ENCODE measurements at places on chromosomes 2 and 18.

DNA sequence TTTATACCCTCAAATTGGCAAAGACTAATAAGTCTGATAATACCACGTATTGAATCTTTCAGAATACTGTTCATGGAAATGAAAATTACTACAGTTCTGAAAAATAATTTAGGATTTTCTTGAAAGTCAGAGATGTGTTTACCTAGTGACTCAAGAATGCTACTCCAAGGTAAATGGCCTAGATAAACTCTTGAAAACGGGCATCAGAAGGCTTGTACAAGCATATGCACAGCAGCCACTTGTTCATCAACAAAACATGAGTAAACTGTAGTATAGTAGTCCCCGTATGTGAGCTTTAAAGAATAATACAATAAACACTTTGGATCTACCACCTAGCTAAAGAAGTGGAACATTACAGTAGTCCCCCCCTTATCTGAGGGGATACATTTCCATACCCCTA is 157.5 kb downstream of the THADA start:
- no peak for DNase-seq

- DNase-seq, result no peak
Observed at GRCh38 chr18:57397440-57398132, 37.6 kb upstream of the ONECUT2 start.

- peak; percentile 87 for DNase-seq
Observed at GRCh38 chr2:24083567-24084385, 858 bp downstream of the TP53I3 start.

GRCh38 chr2:130303169-130303568 is 39.5 kb upstream of the IMP4 start:
- DNase-seq, result no peak

GRCh38 chr18:49503931-49504330 is 16.9 kb upstream of the C18orf32 start:
- no peak for DNase-seq

- no peak for DNase-seq
Observed at GRCh38 chr2:149562324-149562723, 25.3 kb downstream of the MMADHC start.

DNA sequence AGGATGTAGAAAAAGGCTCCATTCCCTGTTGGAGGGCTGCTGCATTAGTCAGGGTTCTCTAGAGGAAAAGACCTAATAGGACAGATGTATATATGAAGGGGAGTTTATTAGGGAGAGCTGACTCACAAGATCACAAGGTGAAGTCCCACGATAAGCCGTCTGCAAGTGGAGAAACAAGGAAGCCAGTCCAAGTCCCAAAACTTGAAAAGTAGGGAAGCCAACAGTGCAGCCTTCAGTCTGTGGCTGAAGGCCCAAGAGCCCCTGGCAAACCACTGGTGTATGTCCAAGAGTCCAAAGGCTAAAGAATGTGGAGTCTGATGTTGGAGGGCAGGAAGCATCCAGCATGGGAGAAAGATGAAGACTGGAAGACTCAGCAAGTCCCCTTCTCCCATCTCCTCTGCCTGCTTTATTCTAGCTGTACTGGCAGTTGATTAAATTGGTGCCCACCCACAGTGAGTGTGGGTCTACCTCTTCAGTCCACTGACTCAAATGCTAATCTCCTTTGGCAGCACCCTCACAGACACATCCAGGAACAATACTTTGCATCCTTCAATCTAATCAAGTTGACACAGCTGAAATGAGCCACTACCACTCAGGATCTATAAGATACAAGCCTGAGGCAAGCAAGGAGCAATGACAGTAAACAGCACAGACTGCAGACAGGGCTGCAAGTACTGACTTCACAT is 30.0 kb upstream of the ATG16L1 start:
- DNase-seq, result no peak

DNA sequence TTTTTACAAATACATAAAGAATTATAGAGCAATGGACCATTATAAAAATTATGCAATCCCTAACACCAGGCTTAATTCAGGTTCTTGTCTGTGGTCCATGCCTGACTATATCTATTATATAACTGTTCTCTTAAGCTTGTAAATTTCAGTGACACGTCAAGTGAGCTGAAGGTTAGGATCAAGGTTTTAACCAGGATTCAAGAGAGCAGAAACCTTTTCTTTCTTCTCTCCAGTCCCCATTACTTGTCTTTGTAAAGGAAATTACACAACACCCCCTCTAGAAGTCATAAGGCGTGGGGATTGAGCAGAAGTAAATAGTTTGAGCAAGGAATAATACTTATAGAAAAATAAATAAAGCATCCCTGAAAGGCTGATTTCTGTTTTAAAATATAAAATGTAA is 122.0 kb downstream of the ZNF521 start:
- no peak for DNase-seq

DNA sequence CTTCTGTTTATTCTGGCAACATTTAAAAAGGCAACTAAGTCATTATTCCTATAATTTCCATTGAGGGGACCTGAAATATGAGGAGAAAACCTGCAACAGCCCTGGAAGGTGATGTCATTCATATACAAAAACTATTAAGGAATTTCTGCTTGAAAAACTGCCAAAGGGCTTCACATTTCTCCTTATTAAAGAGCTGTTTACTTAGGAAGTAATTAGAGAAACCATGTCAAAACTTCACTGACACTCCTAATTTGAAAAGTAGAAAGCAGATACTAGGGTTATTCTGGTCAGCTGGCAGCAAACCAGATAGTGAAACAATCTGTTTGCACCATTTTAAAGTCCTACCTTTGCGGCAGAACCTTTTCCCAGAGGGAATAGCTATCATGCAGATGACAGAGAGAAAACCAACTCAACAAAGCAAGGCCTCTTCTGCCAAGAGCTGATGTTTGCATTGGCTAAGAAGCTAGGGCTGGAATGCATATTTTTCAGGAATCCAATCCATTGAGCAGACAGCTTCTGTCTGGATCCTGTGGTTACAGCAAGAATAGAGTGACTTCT is 592.2 kb upstream of the SYT4 start:
- peak; percentile 73 for DNase-seq

DNA sequence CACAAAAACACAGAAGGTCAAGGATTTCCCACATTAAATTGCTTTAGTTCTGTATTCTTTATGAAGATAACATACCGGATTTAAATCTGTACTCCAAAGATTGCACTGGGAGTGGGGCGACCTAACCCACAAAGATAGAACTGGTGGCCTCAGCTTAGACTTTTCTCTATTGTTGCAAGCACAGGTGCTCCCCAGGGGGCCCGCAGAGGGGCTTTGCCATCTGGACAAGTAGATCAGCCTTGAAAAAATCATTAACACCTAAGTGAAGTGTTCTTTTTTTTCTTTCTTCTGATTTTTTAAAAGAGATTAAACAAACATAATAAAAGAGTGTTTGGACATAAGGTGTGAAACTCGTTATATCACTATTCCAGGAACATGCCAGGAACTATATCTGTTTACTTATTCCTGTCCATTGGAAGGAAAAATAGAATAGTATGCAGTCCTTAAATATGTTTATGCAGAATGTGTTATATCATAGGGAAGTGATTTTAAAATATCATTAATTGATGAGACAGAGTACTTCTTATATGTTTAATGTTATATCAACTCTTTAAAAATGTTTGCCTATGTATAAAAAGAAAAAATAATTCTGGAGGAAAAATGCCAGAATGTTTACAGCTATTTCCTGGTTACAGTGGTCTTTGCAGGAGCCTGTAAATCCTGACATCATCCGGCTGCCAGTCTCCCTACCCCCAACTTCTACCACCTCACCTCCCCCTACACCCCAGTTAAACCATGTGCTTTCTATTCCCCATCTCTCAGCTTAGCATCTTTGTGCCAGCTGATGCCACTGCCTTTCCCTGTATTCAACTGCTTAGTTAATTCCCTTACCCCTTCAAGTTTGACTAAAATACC is 679.2 kb downstream of the CNTNAP5 start:
- DNase-seq, result no peak

GRCh38 chr2:240686460-240686859 is 3.8 kb upstream of the AQP12B start:
- DNase-seq, result no peak
